Kidney (tissue), 22 donors: ENCODE measurements at places on chromosomes 3 and 15. TPM values are rescaled to one million over a fixed set of nuclear protein-coding genes. Genes with fewer than 3 reads are reported as not detected.
A peak's percentile ranks its signal among the peaks of the same experiment; 100 is the strongest.

GRCh38 chr3:126711121-126711760, 7.2 kb downstream of the CHCHD6 start:
- no peaks in the 10 kb centered on the region for H3K4me1 ChIP-seq
- H3K4me3 ChIP-seq, result no peak overlapping the region
- H3K27me3 ChIP-seq, result no peaks in the 10 kb centered on the region
- no peak for DNase-seq

GRCh38 chr3:36557021-36557707, 176.9 kb downstream of the STAC start:
- H3K4me1 ChIP-seq, result peaks cover 2% of the 10 kb centered on the region
- H3K36me3 ChIP-seq, result no peaks in the 10 kb centered on the region
- H3K27ac ChIP-seq, result no peak overlapping the region

DNA sequence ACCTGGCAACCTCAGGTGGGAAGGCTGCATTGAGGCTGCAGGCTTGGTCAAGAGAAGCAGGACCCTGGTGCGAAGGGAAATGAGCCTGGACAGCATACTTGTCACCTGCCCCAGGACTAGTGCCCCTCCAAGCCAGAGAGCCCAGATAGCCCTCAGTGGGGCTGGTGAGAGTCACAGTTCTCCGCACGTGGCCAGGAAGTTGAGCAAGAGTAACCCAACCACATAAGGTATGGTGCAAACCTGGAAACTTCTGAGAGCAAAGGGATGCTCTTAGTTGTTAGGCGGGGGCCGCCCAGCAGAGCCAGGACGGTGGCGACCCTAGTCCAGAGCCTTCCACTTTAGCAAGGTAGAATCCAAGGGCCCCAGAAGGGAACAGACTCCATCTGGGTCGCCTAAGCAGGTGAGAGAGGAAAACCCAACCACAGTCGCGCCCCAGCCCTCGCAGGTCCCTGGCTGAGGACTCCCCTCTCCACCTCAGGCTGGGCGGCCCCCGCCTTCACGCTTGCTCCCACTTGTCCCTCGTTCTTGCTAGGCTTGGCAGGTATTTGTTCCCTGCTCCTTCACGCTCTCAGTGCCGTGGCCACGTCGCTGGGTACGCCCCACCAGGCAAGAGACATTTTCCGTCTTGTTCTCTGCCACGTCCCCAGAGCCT, 1.1 kb upstream of the VPS18 start:
- no peak overlapping the region for H3K27ac ChIP-seq
- peaks cover 11% of the 10 kb centered on the region for H3K4me1 ChIP-seq
- DNase-seq, result peak; percentile 84
- no peaks in the 10 kb centered on the region for H3K27me3 ChIP-seq
- H3K4me3 ChIP-seq, result no peak overlapping the region
- peaks cover 4% of the 10 kb centered on the region for H3K36me3 ChIP-seq

DNA sequence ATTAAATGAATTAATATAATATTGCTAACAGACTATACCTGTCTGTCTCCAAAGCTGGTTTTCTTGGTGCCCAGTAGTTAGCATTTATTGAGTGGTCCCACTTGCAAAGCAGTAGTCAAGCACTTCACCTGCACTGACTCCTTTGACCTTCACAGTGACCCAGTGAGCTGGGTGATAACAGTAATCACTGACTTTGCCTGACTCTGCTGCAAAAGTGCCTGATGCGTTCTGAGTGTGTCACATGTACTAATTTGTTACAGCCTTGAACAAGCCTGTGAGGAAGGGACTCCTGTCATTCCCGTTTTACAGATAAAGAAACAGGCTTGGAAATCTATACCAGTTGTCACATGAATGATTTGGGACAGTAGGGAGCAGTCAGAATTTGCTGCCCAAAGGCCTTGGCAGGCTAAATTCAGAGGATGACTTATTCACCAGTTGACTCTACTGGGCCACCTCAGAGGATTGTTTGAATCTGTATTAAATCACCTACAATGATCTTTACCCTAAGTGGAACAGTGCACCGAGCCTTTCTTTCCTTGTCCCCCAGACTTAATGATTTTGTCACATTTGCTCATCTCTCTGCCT, 116.6 kb upstream of the PLXNA1 start:
- no peak overlapping the region for H3K27ac ChIP-seq
- no peak for DNase-seq
- H3K4me1 ChIP-seq, result no peaks in the 10 kb centered on the region
- no peak overlapping the region for H3K4me3 ChIP-seq
- H3K36me3 ChIP-seq, result no peaks in the 10 kb centered on the region
- H3K27me3 ChIP-seq, result no peaks in the 10 kb centered on the region

Gene ROPN1B
- not detected for total RNA-seq
